ENCODE measurements at places on chromosomes 16 and 17. TPM values are rescaled to one million over a fixed set of nuclear protein-coding genes. Genes with fewer than 3 reads are reported as not detected.
A peak's percentile ranks its signal among the peaks of the same experiment; 100 is the strongest.

GRCh38 chr17:66775271-66775670 lies 59.6 kb upstream of the CACNG5 start:
- no peak for DNase-seq

- DNase-seq: no peak
Measured at GRCh38 chr16:89375021-89375420, 115.3 kb downstream of the ANKRD11 start.

GRCh38 chr17:19001907-19002590 lies 2.5 kb downstream of the FAM83G start:
- no peak for DNase-seq

DNA sequence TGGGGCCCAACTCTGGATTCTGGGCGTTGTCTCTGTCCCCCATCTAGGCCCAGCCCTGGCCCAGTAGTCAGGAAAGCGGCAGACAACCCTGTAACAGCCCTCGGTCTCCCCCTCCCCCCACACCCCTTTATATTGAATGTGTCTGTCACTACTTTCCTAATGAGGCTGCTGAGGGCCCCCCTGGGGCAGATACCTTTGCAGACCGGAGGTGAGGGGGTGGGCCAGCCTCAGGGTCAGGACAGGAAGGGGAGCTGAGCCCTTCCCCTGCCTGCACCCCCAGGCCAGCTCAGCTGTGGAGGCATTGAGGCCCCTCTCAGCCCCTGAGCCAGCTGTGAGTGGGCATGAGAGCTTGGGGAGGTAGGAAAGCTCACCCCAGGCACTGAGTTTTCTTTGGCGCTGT lies 17.1 kb downstream of the RAI1 start:
- DNase-seq: no peak

The ASIC2 gene
- not detected for total RNA-seq

The ABCC3 gene
- total RNA-seq: not detected

The MEOX1 gene
- not detected for total RNA-seq

The C1QTNF8 gene
- not detected for total RNA-seq

DNA sequence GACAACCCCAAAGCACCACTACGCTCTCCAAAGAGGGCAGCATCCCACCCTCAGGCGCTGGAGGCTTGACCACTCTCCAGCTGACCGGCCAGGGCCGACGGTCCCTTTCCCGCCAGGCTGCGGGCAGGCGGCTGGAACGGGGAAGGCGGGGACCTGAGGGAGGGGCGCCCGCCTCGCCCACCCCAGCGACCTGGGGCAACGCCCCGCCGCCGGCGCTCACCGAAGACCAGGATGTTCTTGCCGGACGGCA lies 431 bp downstream of the DYNC1LI2 start:
- peak; percentile 4 for DNase-seq

The NLRC5 gene
- 6.9 TPM for total RNA-seq

GRCh38 chr16:72203401-72203800 lies 31.4 kb upstream of the PMFBP1 start:
- DNase-seq: no peak

The KRT28 gene
- not detected for total RNA-seq

DNA sequence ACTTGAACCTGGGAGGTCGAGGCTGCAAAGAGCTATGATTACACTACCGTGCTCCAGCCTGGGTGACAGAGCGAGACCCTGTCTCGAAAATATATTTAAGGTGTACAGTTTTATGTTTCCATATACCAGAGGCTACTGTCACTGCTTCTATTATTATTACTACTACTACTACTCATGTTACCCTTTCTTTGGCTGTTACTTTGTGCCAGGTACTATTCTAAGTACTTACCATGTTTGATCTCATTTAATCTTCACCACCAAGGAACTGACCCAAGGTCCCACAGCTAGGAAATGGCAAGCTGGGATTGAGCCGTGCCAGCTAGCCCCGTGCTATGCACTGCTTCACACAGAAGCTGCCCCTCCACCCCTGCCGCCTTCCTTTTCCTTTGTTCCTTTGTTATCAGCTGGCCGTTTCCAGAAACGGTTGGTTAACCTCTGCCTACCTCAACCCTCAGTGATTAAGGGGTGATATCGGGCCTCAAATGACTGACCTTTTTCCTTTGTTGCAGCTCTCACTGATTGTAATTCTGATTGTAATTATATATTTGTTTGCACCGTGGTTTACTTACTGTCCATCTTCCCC lies 78.4 kb downstream of the ABCC1 start:
- no peak for DNase-seq

DNA sequence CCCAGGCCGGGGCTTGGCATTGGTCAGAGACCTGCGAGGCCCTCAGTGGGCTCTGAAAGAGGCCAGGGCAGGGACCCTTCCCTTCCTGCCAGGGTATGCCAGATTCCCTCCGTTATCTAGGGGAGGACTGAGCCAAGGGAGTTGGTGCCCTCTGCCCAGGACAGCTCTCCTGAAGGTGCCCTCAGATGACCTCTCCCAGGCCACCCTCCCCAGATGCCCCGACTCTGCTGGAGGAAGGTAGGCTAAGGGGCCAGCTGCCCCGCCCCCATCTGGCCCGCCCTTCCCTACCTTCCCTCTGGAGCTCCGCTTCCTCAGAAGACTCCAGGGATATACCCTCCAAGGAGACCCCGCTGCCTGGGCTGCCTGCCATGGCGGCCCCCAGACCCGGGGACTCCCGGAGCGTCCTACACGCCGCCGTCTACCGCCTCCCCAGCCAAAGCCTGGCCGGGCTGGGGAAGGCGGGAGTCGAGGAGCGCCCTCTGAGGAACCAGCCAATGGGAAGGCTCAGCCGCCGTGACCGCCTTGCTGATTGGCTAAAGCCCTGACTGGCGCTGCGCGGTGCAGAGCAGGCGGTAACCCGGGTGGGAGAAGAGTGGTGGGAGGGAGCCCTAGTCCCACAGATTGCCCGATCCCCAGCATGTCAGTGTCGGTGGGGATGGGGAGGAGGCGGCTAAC lies 7.0 kb downstream of the MPP2 start:
- DNase-seq: peak; percentile 89

DNA sequence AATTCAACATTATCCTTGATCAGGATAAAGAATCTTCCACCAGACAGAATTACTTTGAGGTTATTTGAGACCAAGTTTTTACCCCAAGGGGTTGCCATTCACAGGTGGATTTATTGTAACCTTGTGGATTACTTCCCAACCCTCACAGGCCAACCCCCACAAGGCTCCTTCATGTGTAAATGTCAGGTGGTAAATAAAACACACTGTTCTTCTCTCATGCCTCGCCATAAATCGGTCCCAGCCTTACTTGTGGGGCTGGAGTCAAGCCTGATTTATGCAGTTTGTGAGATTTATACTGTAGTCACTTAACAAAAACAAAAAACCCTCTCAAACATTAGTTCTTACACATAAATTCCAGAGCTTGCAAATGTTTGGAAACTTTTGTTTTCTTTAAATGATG lies 98.6 kb upstream of the IRX3 start:
- DNase-seq: no peak

- DNase-seq: no peak
Measured at GRCh38 chr17:73061161-73061560, 31.3 kb downstream of the SLC39A11 start.

- DNase-seq: peak; percentile 63
Measured at GRCh38 chr17:8121681-8122421, 2.1 kb downstream of the HES7 start.

DNA sequence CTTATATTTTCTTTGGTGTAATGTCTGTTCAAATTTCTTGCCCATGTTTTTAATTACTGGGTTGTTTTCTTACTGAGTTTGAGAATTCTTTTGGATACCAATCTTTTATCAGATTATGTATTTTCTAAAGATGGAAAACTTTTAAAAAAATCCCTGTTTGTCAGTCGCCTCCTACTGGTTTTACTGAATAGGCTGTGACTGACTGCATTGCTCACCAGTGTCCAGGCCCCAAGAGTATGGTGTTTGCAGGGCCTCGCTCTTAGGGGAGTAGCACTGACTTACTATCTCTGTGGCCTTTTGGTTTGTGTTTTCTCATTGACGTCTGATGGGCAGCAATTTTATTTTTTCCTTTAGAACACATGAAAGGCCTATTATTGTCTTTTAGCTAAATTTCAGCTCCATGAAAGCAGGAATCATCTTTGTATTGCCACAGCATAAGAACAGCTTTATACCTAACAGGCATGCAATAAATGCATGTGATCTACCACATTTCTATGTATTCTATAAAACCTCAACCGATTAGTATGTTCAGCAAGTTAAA lies 188.4 kb downstream of the AATF start:
- peak; percentile 91 for DNase-seq

GRCh38 chr16:8611122-8611521 lies 10.4 kb upstream of the METTL22 start:
- DNase-seq: no peak

The SLC35G6 gene
- not detected for total RNA-seq

DNA sequence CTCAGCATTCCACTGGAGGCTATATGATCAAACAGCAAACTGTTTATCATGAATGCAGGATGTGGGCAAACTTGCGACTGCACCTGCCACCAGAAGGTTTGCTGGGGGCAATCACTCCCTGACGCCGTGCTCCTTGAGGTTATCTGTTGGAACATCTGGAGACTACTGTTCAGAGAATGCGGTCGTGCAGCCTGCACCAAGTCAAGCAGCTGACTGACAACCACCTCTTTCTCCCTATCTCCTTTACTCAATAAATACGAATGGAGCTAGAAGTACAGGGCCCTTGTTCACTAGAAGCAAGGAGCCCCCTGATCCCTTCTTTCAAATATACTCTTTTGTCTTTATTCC lies 2101.2 kb downstream of the TP53TG3F start:
- DNase-seq: no peak

The MSLN gene
- total RNA-seq: not detected

The C1QBP gene
- total RNA-seq: 647 TPM

DNA sequence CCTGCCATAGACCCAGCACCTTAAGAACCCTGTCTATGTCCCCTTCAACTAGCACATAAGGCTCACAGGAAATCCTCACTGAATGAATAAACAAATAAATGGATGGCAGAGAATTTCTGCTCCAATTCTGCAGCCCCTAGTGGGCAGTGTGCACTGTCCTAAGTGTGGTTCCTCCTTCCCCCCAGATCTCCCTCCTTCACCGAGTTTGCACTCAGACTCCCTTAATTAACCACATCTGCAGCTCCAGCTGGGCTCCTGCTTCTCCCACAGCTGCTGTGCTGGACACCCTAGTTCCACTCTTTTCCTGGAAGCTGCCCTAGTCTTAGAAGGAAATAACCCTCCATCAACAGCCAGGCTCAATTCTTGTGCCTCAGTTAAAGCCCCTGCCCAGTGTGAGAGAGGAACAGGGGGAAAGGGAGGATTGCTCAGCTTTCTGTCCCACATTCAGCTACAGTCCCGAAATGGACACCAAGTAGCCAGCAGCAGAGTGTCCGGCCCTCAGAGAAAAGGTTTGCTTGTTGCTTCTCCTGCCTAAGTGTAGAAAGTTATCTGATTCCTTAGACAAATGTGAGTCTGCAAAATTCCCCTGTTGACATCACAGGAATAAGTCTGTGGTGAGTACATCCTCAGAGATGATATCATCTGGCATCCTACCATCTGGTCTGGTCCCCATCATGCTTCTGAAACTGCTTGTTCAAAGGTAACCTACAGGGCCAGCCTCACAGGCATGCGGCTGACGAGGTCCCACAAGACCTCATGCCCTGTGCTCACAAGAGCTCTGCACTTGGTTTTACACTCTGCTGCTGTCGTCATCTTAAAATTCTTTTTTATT lies 12.3 kb downstream of the LRRC3C start:
- peak; percentile 61 for DNase-seq

- no peak for DNase-seq
Measured at GRCh38 chr17:27514595-27515413, 58.6 kb downstream of the KSR1 start.

DNA sequence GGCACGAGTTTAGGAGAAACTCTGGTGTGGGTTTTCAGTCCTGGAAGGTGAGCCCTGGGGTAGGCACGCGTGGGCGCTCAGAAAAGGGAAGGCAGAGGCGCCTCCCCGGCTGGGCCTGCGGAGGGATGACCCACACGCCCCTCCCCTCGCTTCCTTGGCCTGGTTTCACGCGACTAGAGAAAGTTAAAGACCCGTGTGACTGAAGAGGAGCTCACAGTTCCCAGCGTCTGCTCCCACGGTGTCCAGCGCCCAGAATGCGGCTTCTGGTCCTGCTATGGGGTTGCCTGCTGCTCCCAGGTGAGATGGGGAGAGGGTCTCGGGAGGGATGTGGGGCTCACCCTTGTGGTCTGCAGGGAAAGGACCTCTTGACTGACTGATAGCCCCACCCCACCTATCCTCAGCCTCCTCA lies at the start of gene CD300LG:
CD300LG (plus strand) TSS at position 214 of the 409 bp plus-strand sequence; CDS start at position 255, 41 bp downstream.
- DNase-seq: no peak

DNA sequence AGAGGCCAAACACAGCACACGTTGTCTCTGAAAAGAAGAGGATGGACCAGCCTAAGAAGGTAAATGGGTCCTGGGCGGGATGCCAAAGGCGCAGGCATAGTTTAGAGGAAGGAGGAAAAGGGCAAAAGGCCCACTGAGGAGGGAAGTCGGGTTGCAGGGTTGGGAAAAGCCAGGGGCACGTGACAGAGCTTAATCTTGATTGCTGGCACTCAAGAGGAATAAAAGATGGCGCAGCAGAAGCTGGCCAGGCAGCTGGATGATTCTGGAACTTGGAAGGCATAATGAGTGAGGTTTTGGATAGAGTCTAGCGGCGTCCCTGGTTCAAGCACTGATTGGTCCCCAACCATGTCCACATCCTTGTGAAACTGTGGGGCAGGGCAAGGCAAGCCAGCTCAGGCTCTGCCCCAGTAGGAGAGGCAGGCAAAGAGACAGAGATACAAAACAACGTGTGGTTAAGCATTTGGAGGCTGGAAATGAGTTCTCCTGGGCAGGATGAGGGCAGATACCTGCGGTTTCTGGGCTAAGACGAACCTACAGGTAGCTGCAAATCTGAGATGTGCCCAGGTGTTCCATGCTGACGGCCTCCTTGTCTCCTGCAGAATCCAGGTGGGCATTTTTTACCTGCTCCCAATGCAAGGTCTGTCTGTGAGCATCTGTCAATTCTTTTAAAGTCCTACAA lies 52.7 kb upstream of the CIBAR2 start:
- DNase-seq: no peak

The RASL10B gene
- total RNA-seq: 4.3 TPM

The SLFN13 gene
- total RNA-seq: not detected

The SHISA9 gene
- 0.35 TPM for total RNA-seq

The AATK gene
- total RNA-seq: 9.3 TPM

DNA sequence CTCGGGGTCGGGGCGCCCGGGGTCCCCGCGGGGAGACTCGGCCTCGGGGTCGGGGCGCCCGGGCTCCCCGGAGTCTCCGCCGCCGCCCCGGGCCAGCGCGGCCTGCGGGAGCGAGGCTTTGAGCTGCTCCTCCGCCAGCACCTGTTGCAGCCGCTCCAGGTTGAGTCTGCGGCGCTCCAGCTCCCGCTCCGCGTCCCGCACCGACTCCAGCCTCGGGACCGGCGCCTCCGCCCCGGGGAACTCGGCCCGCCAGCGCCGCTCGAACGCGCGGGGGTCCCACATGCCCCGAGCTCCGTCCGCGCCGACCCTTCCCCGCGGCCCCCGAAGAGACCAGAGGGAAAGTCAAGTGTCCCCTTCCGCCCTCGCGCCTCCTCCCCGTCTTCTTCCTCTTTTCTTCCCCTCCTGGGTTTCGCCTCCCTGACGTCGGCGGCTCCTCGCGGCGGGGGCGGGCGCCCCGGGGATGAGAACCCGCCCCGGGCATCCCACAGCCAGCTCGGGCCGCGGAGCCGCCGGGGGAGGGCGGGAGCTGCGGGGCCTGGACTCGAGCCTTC lies 40.8 kb upstream of the BHLHA9 start:
- DNase-seq: no peak

- peak; percentile 26 for DNase-seq
Measured at GRCh38 chr17:16406742-16407674, 8.4 kb upstream of the TRPV2 start.

The OR4D1 gene
- total RNA-seq: not detected

Measured in SK-MEL-5 (cell line).